CD4-positive, alpha-beta T cell treated with Interleukin-6 at 100 ng/mL for 8 hours (primary cell): ENCODE measurements at places on chromosomes 5 and 9.

- no peak for DNase-seq
Measured at GRCh38 chr5:171647904-171648260, 137.7 kb upstream of the SMIM23 start.

DNA sequence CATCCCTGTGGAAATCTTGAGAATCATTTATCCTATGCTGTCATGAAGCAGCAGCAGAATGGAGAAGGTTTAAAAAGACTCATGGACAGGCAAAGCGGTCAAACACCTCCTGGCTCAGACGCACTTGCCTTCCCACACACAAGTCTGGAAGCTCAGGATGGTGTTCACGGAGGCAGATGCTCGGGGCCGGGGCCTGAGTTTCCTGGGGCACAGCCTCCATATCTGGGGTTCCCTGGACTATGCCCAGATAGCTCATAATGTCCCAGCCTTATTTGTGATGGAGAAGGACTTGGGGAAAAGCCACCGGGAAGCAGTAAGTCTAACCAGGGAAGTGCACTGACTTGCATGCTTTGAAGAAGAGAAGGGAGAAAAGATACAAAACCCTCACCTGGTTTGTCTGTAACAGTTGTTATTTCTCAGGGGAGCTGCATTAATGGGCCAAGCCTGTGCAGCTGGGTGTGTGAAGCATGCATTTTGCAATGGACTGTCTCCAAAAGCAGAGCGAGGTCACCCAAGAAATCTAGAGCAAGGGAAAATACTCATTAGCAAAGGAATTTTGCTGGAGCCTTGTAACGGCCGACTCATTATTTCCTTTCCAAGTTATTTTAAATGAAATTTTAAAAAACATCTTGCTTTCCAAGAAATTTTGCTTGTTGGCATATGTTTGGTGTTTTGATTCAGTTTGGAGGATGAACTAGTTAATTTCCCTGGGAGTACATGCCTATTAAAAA is 3.4 kb downstream of the S1PR3 start:
- no peak for DNase-seq

- DNase-seq, result no peak
Measured at GRCh38 chr5:156121882-156122281, 205.1 kb upstream of the SGCD start.

GRCh38 chr9:91061506-91061905 is 259.9 kb downstream of the SYK start:
- no peak for DNase-seq

GRCh38 chr9:105359892-105360291 is 87.9 kb upstream of the FSD1L start:
- DNase-seq, result no peak

- DNase-seq, result no peak
Measured at GRCh38 chr5:14183187-14183939, 40.2 kb downstream of the TRIO start.

DNA sequence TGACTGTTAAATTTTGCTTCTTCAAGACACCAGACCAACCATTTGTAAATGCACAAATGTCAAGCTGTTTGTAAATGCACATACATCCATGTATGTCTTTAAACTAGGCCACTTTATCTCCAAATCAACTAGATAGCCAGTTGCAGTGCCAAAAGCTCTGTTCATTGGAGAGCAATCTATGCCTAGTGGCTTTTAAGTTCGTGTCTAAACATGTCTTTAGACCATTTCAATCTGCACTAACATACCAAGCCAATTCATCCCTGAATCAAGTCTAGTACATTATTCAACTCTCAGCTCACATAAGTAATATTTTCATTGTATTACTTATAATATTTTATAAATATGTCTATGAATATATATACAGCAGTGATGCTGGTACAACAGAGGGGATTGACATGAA is 985.9 kb downstream of the CDH18 start:
- DNase-seq, result no peak

DNA sequence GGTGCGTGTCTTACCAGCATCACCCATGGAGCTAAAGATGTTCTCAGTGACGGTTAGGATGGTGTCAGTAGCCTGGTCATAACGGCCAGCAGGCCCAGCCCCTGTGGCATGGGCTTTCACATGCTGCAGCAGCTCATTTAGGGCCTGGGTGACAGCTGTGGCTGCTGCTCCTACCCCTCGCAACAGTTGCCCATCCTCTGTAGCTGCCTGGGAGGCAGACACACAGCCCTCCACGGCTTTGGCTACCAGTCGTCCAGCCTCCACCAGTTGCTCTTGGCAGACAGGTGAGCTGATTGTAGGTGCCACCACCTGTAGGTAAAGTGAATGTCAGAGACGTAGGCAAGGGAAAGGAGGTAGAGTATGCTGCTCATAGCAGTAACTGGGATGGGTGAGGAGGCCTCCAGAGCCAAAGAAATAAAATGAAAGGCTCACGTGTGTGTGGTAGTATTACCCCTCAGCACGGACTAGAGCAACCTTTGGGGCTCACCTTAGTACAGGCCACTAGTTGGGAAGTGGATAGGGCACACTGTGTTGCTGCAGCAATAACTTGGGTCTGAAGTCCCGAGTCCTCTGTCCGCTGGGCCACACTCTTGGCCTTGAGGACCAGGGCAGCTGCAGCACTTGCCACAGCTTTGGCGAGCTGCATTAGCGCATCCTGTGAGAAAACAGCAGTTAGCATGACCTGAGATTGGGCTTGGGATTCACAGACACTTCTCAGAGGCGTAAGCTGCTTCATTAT is 14.7 kb downstream of the TLN1 start:
- DNase-seq, result no peak

DNA sequence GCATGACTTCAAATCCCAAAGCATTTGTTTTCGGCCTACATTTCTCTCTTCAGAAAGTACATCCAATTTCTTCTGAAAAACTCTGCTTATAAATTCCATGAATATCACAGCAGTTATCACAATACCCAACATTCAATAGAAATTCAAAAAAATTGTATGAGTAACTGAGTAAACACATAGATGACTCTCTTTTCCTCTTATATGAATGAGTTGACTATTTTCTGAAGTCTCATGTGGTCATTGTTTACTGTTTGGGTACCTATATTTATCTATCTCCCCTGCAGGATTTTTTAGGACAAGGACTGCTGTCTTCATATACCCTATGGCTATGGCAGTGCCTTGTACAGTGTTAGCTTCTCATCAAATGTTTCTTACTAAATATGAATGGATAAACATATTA is 157.1 kb downstream of the HTR1A start:
- DNase-seq, result no peak

DNA sequence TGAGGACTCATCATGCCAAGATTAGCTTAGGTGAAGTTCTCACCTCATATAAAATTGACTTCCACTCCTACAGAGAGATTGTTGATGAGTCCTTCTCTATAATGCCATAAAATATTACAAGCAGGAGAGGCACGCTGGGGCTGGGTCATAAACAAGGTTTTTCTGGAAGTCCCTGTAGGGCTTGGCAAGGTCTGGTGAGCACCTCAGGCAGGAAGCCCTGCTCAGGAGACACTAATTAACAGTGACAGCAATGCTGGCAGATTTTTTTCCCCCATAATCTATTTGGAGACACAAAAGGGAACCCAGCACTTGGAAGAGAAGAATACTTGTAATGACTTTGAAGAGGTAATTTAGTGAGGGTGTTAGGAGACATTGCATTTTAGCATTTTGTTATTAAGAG is 118.7 kb downstream of the DIRAS2 start:
- DNase-seq, result no peak

DNA sequence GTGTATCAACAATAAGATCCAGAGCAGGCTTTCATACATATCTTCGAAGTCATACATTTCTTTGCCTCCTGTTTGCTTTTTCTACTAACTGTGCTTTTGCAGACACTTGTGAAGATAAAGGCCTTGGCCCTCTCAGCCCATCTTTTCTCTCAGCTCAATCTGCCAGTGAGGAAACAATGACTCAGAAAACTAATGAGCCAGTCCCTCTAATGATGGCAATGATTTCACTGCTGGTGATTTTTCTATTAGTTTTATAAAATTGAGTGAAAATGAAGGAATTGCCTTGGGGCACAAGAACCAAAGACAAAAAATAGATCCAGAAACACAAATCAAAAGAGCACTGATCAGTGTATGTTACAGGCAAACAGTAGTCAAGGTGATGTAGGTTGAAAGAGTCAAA is 167.7 kb upstream of the PPP2R2B start:
- DNase-seq, result no peak

- DNase-seq, result no peak
Measured at GRCh38 chr5:72392326-72392733, 72.2 kb downstream of the PTCD2 start.

DNA sequence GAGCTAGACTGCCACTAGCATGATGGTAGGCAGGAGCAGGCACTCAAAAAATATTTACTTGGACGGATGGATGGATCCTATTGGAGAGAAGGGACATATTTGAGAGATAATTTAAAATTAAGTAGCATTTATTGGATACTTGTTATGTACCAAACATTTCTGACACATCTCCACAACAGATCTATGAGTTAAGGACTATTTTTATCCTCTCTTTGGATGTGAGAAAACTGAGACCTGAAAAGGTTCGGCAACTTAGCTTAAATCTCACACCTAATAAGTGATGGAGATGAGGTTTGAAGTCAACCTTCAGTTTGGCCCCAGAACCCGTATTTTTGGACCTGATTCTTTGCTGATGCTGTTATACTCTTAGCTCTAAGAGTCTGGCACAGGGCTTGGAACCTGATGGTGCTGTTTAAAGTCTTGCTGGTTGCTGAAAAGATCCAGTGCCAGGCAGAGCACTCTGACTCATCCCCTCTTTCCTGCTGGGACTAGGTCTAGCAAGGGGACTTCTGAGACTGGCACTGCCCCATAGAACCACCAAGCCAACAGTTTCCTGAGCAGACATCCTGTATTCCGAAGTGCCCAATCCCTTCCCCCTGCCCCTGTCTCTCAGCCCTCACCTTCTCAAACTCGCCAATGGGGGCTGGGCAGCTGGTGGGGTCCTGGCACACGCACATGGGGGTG is 15.6 kb downstream of the SPARC start:
- DNase-seq, result no peak

GRCh38 chr9:24073007-24073592 is 247.1 kb upstream of the ELAVL2 start:
- no peak for DNase-seq

DNA sequence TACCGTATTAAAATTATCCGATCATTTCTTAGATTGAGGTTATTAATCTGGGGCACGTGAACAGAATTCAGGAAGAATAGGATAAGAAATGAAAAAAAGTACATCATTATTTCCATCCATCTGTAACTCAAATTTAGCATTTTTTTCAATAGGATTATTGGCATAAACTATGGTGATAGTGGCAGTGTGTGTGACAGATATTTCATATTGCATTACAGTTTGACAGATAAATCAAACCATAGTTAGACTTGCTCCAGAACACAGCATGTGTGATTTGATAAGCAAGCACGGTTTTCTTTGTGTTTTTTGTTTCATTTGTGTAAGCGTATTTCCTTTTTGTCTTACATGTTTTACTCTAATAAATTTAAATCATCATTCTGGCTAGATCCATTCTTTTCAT is 155.0 kb downstream of the CDH9 start:
- no peak for DNase-seq

- no peak for DNase-seq
Measured at GRCh38 chr9:104682642-104683041, 11.7 kb upstream of the OR13D1 start.

DNA sequence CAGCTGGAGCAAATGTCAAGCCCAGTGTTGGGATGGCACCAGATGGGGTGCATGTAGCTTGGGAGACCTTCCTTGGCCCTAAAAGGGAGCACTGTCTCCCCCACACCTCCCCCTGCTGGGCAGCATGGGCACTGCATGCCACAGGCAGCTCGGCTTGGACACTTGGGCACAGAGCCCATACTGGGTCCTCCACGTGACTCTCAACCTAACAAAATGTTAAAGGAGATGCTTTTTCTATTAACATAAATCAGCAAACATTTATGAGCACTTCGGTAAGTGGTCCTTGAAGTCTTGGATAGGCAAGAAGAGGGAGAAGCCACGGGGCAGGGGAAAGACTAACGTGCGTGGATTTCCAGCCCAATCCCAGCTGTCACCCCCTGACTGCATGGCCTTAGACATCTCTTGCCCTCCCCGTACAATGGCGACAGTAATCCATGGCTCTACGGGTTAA is 23.9 kb upstream of the MAPK9 start:
- peak; percentile 66 for DNase-seq

DNA sequence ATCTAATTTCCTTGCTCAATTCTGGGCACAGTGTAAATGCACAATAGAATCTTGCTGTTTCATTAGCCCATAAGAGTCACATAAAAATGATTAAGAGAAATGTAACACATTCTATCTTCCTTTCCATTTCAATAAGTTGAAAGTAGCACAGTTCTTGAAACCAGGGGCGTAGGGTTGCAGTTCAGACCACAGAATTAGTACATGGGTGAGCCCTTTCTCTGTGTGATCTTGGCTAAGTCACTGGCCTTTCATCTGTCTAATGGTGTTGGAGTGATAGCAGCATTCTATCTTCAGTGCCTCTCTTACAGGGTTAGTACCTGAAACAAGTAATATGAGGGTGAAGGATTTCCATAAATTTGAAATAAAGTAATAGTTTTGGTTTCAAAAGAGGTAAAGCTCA is 445.3 kb upstream of the ZNF462 start:
- DNase-seq, result no peak

DNA sequence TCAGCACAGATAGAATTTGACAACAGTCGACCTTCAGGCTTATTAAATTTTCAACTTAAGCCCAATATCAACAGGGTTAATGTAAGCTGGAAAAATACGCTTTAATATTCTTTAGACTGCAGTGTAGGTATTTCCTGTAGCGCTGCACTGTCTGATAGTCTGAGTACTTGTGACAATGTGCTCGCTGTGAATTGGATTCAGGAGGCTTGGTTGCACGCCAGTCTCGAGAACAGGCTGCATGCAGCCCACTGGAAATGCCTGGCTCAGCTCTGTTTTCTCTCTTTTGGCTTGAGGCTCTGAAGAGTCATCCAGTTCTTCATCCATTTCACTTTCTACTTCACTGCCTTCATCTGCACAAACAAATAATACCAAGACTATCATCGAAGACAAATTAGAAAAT is 300.9 kb downstream of the RFX3 start:
- DNase-seq, result no peak

DNA sequence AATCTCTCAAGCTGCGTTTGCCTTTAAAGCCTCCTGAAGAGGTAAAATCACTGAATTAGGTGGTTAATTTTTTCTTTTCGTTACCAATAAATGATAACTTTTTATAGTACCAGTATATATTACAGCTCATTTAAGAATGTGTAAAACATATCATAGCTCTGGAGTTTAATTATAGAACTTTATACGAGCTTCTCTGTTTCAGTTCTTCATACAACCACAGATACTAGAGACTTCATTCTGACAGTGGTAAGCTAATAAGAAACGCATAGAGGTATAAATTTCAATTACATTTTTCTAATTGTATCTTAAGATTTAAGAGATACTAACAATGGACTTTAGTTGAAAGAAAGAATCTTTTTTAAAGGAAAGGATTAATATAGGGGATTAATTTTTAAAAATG is 73.9 kb downstream of the PBX3 start:
- DNase-seq, result no peak

DNA sequence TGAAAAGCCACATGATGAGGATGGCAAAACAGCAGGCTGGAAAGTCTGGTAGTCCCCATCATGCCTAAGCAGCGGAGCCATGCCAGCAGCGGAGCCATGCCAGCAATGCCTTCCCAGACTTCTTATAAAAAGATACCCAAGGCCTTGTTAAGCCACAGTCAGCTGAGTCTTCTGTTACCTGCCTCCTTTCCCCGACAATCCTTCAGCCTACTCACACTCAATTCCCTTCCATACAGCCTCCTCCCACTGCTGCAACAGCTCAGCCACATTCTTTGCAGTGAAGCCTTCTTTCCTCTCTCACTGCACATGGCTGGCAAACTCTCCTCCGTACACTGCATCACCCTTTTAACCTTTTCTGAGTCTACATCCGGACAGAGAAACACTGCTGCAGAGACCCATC is 114.9 kb downstream of the AUH start:
- no peak for DNase-seq
